D341Med (cell line): ENCODE measurements at places on chromosomes 3 and 15.

DNA sequence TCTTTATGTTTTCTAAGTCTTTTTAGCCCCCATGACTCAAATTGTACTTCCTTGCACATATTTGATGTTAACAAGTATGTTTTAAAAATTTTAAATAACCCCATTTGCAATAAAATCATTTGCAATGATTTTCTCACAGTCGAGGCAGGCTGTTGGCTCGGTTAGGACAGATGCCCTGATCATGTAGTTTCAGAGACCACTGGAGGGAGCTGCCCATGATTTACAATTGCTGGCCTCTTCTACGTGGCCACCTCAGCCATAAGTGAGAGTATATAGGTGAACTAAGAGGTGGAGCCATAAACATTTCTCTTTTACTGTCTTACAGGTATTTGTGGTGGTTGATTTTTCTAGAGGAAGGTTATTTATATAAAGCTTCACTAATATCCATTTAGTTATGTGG, 1.7 kb downstream of the DTWD1 start:
- no peak for DNase-seq

DNA sequence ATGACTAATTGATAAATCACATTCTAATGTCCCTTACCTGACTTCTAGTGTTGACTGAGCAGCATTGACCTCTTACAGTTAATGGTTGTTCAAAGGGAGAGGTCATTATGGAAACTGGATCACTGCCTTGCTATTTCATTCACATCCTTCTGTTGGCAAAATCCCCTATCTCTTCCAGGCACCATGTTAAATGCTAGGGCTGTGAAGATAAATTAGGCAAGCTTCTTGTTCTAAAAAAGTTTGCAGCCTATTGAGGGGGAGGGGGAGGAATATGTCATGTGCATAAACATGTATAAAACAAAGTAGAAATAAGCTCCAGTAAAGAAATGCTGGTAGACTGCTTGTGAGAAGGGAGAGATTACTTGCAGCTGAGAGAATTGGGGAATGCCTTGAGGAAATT, 84.8 kb upstream of the MLF1 start:
- no peak for DNase-seq

- DNase-seq, result no peak
Observed at GRCh38 chr3:132293251-132293650, 24.0 kb upstream of the ACP3 start.

DNA sequence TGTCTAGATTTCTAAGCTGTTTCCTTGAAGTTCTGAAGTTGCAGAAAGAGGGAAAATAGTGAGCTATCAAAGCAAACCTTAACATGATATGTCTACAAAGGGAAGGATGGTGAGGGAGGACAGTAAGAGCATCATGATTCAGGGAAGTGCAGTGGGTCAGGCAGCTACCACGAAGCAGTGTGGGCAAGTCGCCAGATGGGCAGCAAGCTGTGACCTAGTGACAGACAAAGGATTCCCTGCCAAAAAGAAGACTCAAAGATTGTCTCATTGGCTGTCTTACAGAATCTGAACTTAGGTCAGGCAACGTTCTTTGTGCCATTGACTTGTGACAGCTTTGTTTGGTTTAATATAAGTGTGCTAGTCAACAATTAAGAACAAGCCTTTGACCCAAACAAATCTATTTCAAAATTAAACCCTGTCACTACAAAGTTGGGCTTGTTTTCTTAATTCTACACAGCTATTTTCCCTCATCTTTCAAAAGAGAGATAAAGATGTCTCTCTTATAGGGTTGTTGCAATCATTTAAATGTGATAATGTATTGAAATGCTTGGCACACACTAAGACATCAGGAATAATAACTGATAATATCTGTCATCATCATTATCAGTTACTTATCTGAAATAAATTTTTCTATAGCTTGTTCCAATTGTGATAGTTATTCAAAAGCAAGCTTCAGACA, 153.3 kb downstream of the ECT2 start:
- DNase-seq, result no peak

GRCh38 chr3:185739264-185739701, 85.6 kb downstream of the IGF2BP2 start:
- DNase-seq, result no peak

DNA sequence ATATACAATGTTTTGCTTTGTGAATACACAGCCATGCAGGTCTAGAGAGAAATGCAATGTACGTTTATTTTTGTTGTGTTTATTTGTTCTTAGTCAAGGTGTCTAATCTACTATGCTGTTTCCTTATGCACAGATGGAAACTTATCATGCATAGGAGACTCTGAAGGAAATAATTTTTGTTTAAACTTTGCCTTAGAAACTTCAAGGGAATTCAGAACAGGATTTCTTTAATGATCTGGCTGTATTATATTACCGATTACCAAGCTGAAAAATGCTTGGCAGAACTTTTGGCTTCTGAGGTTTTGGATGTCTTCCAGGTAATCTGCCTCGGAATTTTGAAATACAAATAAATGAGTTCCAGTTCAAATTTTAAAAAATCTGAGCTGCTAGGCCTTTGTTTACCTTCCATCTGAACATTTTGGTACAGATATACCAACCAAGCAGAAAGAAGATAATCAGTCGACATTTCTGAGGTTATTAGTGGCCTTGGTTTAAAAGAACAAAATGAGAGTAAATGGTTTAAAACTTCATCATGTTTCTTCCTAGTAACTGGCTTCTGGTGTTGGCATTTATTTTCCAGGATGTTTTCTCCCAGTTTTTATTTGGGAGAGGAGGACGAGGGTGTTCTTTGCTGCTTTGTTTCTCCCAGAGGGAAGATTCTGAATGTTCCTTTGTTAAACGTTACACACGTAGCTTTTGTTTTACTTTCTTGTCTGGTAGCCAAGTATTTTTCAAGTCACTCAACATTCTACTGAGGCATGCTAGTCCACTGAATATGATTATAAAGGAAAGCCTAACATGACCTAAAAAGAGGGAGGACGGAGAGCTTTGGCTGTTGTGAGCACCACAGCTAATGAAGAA, 421.8 kb upstream of the TBL1XR1 start:
- DNase-seq, result no peak

GRCh38 chr3:41431386-41431785, 232.1 kb downstream of the CTNNB1 start:
- DNase-seq, result no peak

- no peak for DNase-seq
Observed at GRCh38 chr3:139530717-139531116, 8.8 kb downstream of the RBP1 start.

DNA sequence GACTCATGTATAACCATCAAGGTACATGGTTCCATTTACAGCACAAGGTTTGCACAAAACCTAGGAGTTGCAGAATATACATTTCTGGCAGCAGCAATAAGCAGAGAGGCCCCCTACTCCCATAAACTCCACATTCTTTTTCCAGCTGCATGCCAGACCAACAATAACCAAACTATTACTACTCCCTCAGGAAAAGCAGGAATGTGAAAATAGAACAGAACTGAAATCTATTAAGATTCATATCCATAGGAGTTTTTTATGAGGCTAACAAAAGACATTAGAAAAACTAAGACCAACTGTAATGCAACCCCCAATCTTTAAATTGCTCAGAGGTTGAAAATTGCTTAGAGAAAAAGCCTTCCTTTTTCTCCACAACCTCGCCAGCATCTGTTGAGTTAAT, 27.6 kb upstream of the TOP2B start:
- DNase-seq, result no peak

- no peak for DNase-seq
Observed at GRCh38 chr15:57422113-57422754, 45.9 kb downstream of the CGNL1 start.

- no peak for DNase-seq
Observed at GRCh38 chr3:127750226-127751031, 71.9 kb downstream of the MGLL start.

DNA sequence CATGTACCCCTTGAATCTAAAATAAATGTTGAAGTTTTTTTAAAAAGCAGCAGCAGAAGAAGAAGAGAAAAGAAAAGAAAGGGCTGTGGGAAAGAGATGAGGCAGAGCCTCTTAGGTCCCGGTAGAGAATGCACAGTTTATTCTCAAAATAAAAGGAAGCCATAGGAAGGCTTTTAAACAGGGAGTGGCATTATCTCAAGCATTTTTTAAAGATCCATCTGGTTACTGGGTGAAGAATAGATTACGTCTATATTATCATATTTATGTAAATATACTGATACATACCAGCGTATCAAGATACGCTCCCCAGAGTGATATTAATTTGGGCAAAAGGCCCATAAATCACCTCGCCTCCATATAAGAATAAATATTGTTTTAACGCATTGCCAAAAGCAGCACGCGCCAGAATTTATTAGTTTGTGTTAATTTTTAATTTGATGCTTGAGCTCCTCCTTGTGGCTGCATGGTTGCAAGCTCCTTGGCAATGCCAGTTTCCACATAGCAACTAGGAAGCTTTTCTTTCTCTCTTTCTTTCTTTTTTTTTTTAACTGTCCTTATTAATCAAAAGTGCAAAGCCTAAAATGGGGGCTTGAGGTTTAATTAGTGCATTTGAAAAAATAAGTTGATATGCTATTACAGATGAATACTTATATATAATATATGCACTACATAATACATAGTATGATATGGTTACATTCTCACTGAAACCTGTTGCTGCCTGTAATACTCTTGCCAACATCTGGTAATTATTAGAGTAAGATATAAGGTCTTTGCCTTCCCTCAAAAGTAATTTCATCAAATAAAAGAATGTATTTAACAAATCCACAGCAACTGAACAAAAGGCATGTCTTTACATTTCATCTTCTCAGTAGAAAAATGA, 242.8 kb upstream of the UBE2E2 start:
- peak; percentile 65 for DNase-seq

- DNase-seq, result peak; percentile 45
Observed at GRCh38 chr3:196962108-196962929, 6.3 kb downstream of the PIGZ start.

GRCh38 chr15:83198476-83198875, 9.1 kb downstream of the HDGFL3 start:
- no peak for DNase-seq

GRCh38 chr3:97815149-97815917, 6.5 kb upstream of the CRYBG3 start:
- no peak for DNase-seq

GRCh38 chr3:29152379-29152778, 128.5 kb upstream of the RBMS3 start:
- DNase-seq, result no peak

DNA sequence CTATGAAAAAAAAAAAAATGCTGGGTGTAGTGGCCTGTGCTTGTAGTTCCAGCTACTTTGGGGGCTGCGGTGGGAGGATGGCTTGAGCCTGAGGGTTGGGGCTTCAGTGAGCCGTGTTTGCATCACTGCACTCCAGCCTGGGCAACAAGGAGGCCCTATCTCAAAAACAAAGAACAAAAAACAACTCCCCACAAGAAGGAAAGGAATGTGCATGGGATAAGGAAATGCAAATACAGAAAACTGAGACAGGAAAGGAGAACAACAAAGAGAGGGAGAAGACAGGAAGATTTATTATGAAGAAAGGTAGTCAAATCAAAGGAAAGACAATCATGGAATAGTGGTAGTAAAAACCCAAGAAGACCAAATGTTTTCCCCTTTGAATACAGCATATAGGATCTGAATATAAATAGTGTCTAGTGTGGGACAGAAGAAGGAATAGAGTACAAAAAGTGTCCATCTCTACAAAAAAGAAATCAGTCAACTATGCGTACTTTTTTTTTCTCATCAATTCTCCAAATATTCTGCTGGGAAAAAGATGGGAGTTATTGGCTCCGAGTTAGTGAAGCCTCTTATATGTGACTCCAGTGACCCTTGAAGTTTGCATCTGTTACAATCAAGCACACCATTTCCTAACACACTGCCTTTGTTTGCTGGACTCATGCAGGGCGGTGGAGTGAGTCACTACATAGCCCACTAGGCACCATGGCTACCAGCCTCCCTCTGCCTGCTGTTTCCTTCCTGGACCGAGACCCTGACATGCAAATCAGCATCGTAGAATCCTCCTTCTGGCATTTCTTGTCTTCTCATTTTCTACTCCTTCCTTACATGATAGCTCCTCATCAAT, 101.2 kb upstream of the PTX3 start:
- DNase-seq, result no peak

DNA sequence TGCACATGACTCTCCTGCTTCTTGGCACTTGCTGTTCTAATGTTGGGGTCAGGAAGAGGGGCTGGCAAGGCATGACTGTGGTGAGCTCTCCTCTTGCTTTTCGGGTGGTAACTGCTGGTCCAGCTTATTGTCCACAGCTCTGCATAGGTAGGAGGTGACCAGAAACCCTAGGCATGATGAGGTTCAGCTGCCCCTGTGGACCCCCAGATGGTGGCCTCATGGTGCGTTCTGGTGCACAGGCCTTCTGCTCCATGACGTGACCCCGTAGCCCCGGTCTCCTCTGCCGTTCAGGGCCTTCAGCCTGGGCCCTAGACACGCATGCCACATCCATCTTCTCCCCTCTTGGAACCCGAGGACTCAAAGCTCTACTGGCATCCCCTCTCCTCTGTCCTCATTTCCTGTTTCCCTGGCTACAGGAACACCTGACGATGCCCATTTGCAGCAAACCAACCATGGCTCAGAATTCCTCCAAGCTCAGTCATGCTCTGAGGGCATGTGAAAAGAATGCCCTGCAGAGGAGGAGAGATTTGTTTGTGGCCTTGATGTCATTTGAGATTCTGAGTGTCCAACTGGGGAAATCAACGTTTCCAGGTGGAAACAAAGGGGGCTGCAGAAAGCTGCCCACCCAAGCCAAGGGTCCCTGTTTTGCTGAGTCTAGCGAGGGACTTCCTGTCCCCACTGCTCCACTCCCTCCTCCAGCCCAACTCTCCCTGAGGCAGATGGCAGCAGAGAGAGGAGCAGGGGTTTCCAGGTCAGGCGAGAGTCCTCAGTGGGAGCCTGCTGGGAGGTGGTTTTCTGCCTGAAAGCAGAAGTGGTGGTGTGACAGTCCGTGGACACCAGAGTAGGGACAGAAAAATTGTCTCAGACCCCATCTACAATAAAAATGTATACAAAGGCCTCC, 198.7 kb upstream of the LYSMD4 start:
- DNase-seq, result no peak

- DNase-seq, result peak; percentile 28
Observed at GRCh38 chr3:18389108-18389733, 35.9 kb downstream of the SATB1 start.

DNA sequence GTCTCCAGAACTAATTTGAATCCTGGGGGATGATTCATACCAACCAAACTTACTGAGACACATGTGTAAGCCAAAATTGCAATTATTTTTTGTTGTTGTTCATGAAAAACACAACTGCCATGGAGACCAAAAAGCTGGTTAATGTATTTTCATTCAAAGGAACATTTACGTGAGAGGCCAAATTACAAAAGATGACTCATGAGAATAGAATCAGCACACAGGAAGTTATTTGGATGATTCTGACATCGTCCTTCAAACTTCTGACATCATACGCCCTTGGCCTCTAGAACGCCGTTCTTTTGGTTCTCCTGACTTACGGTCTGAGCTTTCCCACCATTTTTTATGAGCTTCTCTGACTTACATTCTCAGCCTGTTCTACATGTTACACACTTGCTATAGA, 3.0 kb upstream of the ZNF280D start:
- DNase-seq, result no peak

DNA sequence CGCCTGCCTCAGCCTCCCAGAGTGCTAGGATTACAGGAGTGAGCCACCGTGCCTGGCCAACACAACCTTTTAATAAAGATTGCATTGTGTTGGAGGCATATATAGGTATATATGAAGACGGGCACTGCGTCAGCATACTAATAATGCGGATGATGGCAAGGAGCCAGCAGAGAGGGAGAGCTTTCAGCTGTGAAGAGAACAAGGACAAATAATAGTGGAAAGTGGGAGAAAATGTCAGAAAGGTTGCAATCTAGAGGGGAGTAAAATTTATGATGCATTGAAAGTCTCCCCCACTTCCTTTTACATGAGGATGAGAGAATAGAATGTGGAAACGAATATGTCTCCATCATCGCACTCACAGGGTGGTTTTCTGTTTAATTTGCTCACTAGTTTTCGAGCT, 170.5 kb upstream of the TBL1XR1 start:
- DNase-seq, result no peak
